ENCODE measurements at places on chromosomes 2 and 18. TPM values are rescaled to one million over a fixed set of nuclear protein-coding genes. Genes with fewer than 3 reads are reported as not detected.

RAX gene
- not detected for total RNA-seq

ANKRD23 gene
- total RNA-seq, result 2.0 TPM

UGT1A6 gene
- not detected for total RNA-seq

ARMC9 gene
- total RNA-seq, result 89.6 TPM

ALK gene
- under 0.01 TPM for total RNA-seq

NEU2 gene
- total RNA-seq, result not detected

DCC gene
- total RNA-seq, result 5.1 TPM

IL36RN gene
- total RNA-seq, result not detected

LOXHD1 gene
- not detected for total RNA-seq

SPP2 gene
- total RNA-seq, result not detected

KLHL30 gene
- total RNA-seq, result not detected

Data from uterine smooth muscle cell (primary cell).